ENCODE measurements at places on chromosomes 5 and 9.
A peak's percentile ranks its signal among the peaks of the same experiment; 100 is the strongest.

GRCh38 chr5:171907725-171908343 is 98.6 kb downstream of the FBXW11 start:
- peak; percentile 59 for DNase-seq

- DNase-seq = no peak
Measured at GRCh38 chr5:170508660-170509347, 5.0 kb downstream of the KCNIP1 start.

- DNase-seq = no peak
Measured at GRCh38 chr9:10254338-10254737, 358.5 kb downstream of the PTPRD start.

GRCh38 chr9:93620881-93621820 is 44.8 kb downstream of the PHF2 start:
- no peak for DNase-seq

DNA sequence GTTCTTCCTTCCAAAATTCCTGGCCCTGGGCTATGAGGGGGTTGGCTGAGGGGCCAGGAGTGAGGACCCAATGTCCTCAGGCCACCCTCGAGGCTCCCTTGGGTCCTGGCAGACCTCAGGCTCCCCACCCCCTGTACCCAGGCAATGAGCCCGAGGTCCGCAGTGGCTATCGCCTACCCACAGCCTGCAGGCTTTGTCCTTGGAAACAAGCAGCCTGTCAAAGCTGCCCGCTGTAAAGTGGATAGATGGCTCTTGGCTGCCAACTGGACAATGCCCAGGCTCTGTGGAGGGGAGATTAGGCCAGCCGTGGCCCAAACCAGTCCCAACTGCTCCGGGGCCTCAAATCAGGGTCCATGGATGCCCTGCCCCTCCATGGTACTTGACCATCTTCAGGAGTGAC is 2.2 kb upstream of the ADGRD2 start:
- DNase-seq = no peak

- no peak for DNase-seq
Measured at GRCh38 chr5:67190861-67191260, 5.7 kb downstream of the CD180 start.

GRCh38 chr9:105341434-105342146 is 97.1 kb downstream of the SLC44A1 start:
- DNase-seq = no peak

GRCh38 chr5:93993161-93993560 is 251.8 kb upstream of the POU5F2 start:
- DNase-seq = no peak

DNA sequence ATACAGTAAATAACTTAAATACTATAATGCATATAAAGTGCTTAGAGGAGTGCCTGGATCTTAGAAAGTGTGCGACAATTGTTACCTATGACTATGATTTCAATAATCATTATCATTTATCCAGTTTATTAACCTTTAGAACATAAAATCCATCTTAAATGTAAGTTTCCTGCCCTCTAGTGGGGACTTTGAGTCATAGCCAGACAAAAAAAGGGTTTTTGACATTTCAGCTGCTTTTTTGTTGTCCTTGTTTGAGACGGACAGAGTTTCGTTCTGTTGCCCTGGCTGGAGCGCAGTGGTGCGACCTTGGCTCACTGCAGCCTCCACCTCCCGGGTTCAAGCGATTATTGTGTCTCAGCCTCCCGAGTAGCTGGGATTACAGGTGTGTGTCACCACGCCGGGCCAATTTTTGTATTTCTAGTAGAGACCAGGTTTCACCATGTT is 9.7 kb upstream of the C9orf152 start:
- no peak for DNase-seq

DNA sequence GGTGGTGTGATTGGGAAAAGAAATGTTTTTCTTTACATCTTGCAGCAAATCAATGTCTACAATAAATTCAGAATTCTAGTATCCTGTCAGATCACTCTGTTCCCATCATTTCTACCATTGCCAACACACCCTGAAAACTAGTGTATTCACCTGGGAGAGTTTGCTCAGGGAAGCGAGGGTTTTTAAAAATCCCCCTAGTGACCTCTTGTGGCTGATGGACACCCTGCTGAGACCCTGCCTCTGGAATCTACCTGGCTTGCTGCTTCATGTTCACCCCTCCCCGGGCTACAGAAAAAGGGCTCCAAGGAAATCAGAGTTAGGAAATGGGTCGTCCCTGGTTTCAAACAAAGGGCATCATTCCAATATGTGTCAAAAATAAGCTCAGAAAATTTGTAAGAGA is 21.4 kb upstream of the ALDOB start:
- DNase-seq = no peak

DNA sequence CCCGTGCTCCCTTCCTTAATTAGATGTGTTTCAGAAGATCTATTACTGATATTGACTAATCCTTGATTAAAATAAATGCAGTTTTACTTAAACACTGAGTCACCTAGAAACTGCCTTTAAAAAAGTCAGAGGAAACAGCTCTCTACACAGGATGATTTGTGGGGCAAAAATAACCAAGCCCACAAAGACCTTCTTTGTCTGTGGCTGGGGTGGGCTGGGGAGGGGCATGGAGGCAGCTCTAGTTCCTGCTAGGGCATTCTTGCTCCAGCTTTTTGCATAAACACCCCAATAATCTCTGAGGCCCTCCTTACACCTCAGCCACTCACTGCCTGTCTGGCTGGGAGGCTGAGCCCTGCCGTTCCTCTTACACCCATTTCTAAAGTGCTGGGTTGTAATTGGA is 227.6 kb upstream of the DAP start:
- DNase-seq = no peak

- no peak for DNase-seq
Measured at GRCh38 chr5:111535879-111536549, 23.7 kb upstream of the STARD4 start.

DNA sequence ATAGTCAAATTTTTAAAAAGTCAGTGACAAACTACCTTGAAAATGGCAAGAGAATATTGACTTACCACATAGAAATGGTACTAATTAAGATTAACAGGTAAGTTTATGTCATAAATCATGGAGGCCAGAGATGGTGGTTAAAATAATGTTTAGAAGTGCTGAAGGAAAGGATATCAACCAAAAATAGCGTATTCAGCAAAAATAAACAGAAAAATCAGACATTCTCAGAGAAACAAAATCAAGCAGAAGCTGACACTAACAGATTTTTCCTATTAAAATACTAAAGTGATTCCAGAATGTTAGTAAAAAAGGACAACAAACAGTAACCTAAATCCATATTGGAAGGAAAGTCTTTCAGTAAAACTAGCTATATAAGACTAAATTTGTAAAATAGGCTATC is 959.9 kb upstream of the CDH10 start:
- no peak for DNase-seq

DNA sequence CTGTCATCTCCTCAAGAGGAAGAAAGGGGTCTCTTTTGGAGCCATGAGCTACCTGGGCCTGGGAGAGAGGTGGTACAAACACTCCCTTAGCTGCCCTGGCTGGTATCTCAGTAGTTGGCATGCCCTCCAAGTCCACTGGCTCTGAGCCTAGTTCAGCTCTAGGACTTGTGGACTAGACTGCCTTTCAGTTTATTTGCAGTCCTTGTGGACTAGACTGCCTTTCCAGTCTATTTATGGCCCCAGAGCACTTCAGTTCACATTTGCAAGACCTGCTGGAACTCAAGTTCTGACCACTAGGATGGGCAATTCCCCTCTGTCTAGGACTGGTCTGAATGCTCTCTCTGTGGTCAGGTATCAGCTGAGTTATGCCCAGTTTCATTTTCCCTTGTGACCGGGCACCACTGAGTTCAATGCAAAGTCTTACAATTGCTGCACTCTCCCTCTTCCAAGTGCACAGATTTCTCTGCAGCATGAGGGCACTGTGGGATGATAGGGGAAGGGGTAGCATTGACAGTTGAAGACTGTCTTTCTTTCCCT is 1019.0 kb downstream of the TAF11L14 start:
- DNase-seq = no peak

GRCh38 chr9:129283291-129283691 is 105.2 kb upstream of the IER5L start:
- no peak for DNase-seq

GRCh38 chr5:143618141-143618540 is 193.8 kb upstream of the HMHB1 start:
- DNase-seq = no peak

DNA sequence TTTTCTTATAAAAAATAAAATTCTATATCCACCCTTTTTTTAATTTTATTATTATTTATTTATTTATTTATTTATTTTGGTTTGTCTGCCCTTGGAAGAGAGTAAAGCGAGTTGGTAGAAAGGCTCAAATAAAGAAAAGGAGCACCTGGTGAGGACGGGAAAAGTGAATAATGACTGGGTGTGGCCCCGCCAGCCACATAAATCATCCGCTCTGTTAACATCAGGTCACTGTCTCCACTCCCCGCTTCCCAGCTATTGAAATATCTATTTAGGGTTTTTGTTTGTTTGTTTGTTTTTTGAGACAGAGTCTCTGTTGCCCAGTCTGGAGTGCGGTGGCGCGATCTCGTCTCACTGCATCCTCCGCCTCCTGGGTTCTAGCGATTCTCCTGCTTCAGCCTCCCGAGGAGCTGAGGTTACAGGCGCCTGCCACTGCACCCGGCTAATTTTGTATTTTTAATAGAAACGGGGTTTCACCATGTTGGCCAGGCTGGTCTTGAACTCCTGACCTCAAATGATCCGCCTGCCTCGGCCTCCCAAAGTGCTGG is 844 bp downstream of the POLR3G start:
- no peak for DNase-seq

- no peak for DNase-seq
Measured at GRCh38 chr9:4838189-4838546, 45.4 kb downstream of the RCL1 start.

DNA sequence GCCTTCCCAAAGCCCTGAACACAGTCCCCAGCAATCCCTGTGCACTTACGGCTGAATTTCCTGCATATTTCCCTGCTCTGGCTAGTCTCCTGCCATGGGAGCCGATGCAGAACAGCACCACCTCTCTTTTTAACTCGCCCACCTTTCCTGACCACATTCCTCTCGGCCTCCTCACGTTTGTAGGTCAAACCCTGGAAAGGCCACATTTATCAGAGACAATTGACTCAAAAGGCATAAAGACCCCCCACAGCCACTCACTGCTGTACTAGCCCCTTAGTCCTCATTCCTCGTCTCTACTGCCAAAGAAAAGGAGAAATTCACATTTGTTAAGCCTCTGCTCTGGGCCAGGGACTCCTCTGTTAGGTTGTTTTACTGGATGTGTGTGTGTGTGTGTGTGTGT is 43.6 kb downstream of the ENC1 start:
- no peak for DNase-seq

DNA sequence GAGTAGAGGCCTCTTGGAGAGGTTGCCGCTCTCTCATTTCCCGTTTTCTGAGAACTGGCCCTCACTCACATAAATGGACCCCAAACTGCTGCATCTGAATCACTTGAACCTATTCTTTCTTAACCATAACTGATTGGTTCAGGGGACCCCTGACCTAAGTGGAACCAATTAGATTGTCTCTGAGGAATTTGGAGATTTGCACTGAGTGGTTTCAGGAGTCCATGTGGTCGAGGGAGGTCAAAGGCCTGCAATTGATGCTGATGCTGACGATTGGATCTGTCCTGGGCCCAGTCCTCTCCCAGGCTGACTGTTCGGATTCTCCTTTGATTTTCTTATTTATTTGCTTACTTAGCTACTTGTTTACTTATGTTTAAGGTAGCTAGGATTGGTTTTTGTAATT is 88.0 kb downstream of the PTCD2 start:
- DNase-seq = no peak

GRCh38 chr9:99005651-99006050 is 61.9 kb downstream of the COL15A1 start:
- DNase-seq = peak; percentile 6

DNA sequence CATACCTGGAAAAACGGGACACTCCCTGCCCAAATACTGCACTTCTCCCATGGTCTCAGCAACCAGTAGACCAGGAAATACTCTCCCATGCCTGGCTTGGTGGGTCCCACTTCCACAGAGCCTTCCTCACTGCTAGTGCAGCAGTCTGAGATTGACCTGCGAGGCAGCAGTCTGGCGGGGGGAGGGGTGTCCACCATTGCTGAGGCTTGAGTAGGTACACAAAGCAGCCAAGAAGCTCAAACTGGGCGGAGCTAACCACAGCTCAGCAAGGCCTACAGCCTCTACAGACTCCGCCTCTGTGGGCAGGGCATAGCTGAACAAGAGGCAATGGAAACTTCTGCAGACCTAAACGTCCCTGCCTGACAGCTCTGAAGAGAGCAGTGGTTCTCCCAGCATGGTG is 191.5 kb upstream of the FTMT start:
- no peak for DNase-seq

GRCh38 chr5:124383693-124384092 is 362.7 kb downstream of the ZNF608 start:
- DNase-seq = no peak

DNA sequence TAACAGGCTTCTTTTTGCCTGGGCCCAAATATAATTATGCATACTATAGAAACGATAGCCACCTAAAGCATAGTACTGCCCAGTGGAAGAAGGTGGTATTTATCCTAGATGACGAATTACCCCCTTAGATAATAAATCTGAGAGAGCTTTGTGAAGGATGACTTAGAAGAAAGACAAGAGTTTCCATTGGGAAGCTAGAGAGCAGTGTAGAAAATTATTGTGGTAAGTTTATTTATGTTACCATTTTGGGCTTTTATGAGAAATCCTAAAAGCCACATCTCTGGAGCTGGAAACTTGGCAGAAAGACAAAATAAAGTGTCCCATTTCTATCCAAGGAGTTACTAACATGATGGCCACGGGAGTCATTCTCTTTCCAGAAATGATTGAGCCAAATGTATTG is 172.0 kb upstream of the SEMA6A start:
- DNase-seq = no peak

GRCh38 chr9:98571643-98572042 is 137.1 kb downstream of the GABBR2 start:
- DNase-seq = no peak

Data from femur (tissue), 1 donor.